ENCODE measurements at places on chromosomes 3 and 15.
A peak's percentile ranks its signal among the peaks of the same experiment; 100 is the strongest.

- DNase-seq, result peak; percentile 44
These were observed 609 bp downstream of the RNF13 start for GRCh38 chr3:149813367-149814281.

DNA sequence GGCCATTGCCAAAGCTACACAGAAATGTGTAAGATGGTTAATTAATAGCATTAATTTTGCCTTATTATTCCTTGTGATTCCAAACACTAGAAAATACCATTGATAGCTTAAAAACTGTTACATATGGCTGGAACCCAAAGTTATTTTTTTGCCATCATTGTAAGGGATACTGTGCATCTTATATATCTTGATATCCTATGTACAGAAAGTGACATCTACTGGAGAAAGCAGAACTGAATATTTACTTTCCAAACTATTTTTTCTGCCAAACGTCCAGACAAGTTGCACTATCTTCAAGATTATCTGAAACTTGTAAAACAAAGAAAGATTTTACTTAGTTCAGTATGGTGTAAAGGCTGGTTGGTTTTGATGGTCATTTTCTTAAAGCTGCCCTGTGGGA lies 33.3 kb upstream of the MEIS2 start:
- peak; percentile 15 for DNase-seq

DNA sequence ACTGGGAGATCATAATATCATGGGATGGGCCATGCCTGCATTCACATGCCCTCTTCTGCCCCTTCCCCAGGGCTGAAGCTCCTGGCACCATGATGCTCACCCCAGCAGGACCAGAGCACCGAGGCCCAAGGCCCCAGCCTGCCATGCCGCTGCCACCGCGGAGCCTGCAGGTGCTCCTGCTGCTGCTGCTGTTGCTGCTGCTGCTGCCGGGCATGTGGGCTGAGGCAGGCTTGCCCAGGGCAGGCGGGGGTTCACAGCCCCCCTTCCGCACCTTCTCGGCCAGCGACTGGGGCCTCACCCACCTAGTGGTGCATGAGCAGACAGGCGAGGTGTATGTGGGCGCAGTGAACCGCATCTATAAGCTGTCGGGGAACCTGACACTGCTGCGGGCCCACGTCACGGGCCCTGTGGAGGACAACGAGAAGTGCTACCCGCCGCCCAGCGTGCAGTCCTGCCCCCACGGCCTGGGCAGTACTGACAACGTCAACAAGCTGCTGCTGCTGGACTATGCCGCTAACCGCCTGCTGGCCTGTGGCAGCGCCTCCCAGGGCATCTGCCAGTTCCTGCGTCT lies 5.6 kb downstream of the PLXNA1 start:
- DNase-seq, result no peak

- no peak for DNase-seq
These were observed 13.2 kb downstream of the IQCB1 start for GRCh38 chr3:121821421-121822199.

- peak; percentile 59 for DNase-seq
These were observed 146.6 kb downstream of the SERPINI1 start for GRCh38 chr3:167882057-167882667.

GRCh38 chr3:37820286-37820685 lies 41.4 kb upstream of the CTDSPL start:
- no peak for DNase-seq

DNA sequence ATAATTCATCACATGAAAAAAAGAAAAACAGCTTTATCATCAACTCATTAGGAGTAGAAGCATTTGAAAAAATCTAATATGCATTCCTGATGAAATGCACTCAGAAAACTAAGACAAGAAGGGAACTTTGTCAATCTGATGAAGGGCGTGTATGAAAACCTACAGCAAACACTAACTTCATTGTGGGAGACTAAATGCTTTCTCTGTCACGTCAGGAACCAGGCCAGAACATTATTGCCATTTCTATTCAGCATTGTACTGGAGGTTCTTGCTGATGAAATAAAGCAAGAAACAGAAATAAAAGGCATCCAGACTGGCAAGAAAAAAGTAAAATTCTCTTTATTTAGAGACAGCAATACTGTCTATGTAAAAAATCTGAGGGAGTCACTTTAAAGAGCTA lies 235.2 kb downstream of the GABRB3 start:
- no peak for DNase-seq

GRCh38 chr15:93150910-93151881 lies 62.2 kb upstream of the RGMA start:
- DNase-seq, result peak; percentile 15

DNA sequence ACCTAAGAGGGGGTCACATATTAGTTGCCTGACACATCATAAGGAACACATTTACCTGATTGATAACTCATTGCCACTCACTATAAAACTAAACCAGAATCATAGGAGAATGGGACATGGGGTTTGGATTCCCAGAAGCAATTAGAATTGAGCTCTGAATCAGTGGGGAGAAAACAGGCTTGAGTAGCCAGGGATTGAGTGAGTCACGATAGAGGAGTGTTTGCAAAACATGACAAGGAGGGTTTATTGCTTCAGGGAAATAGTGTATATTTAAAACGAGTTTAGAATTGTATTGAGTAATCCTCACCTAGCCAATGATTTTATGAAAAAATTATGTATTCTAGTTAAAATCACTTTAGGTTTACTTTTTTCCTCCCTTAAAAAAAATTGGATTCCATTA lies 101.1 kb upstream of the THRB start:
- no peak for DNase-seq

DNA sequence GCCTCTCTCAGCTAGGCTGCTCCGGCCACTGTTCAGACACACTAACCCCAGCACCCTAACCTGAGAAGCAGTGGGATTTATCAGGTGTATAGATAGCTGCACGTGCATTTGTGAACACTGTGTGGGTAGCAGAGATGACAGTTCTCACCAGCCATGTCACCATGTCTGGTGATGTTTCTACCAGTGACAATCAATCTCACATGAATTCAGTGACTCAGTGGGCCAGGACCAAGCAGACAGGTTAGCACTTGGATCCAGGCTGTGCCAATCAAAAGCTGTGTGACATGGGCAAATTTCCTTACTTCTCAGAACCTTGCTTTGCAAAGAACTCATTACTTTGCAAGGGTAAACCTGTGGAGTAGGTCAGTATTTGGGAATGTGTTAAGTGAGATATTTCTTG lies 65.3 kb upstream of the GATM start:
- no peak for DNase-seq

DNA sequence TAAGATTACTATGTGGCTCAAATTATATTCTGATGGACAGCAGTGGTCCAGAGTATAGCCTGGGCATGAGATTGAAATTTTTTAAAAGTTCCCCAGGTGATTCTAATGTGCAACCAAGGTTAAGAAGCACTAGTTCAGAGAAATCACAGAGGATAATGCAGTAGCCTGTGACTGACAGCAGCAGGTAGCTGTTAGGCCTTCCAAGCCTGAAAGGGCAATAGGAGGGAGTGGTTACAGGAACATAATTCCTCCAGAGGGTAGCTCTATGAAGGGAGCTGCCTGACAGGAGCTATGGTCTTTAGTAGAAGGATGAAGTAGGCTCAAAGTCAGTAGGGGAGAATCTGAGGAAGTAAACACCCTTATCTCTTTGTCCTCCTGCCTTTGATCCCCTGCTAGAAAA lies 342.9 kb upstream of the PPP2R3A start:
- DNase-seq, result no peak

DNA sequence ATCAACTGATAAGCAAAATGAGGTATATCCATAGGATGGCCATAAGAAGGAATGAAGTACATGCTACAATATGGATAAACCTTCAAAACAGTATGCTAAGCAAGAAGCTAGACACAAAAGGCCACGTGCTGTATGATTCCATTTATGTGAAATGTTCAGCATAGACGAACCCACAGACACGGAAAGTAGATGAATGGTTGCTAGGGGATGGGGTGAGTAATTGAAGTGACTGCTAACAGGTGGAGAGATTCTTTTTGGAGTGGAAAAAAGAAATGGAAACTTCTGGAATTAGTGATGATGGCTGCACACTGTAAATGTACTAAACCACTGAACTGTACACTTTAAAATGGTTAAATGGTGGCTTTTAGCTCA lies 630 bp upstream of the EFCAB12 start:
- DNase-seq, result no peak
